ENCODE measurements at places on chromosomes 2 and 18. TPM values are rescaled to one million over a fixed set of nuclear protein-coding genes. Genes with fewer than 3 reads are reported as not detected.

DNA sequence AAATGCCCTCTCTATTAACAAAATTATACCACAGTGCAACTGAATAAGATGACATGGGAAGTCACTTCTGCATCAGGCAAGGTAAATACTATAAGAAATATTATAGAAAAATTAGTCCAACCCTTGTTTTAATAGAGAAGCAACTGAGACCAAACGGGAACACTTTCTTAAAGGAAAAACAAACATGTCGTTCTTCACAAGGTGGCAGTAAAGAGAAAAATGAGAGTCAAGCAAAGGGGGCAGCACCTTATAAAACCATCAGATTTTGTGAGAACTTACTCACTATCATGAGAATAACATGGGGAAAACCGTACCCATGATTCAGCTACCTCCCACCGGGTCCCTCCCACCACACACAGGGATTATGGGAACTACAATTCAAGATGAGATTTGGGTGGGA, 481.7 kb upstream of the CRIM1 start:
- H3K27me3 ChIP-seq, result no peaks in the 10 kb centered on the region
- no peaks in the 10 kb centered on the region for H3K36me3 ChIP-seq
- DNase-seq, result no peak
- H3K4me3 ChIP-seq, result no peak overlapping the region
- no peaks in the 10 kb centered on the region for H3K4me1 ChIP-seq
- H3K27ac ChIP-seq, result no peak overlapping the region

DNA sequence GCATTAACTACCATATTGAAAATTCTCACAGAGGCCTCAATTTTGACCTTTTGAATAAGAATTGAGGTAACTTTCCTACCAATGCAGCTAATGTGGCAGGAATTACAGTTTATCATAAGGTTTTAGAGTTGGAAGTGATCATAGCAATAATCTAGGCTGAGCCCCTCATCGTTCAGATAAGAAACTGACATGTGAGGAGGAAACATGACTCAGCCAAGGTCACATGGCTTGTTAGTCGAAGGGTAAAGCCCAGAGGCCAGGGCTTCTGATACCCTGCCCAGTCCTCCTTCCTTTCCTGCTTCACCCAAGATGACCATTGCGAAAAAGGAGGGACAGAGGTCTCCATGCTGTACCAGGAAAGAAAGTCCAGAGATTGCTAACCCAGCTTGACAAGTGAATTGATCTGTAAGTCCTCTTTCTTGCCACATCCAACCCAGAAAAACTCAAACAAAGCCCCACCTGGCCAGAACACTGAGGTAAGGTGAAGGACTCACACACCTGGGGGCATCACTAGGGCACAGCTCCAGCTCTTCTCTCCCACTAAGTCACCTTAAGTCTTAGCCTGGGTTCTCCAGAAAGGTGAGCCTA, 174.8 kb downstream of the EN1 start:
- H3K27ac ChIP-seq, result no peak overlapping the region
- no peak overlapping the region for H3K4me3 ChIP-seq
- no peaks in the 10 kb centered on the region for H3K27me3 ChIP-seq
- no peak for DNase-seq

GRCh38 chr2:120764492-120764891, 28.8 kb downstream of the GLI2 start:
- H3K4me1 ChIP-seq, result no peaks in the 10 kb centered on the region
- H3K27ac ChIP-seq, result no peak overlapping the region
- no peak overlapping the region for H3K4me3 ChIP-seq
- no peaks in the 10 kb centered on the region for H3K27me3 ChIP-seq
- DNase-seq, result peak; percentile 44

DNA sequence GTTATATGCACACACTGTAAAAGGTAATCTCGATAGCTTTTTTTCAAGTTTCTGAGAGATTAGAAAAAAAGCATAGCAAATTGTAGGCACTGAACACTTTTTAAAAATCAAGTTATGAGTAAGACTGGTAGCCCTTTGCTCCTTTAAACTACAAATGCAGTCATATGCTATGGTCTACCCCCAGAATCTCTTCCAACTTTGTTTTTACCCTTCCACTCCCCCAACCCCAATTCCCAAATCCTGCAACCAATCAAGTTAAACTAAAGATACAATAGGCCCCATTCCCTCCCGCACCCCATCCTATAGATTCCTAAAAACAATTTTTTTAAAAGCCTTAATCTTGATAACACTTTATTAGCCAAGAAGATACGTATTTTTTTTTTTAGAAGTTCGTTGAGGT, 752 bp upstream of the BAZ2B start:
- no peak overlapping the region for H3K27ac ChIP-seq
- DNase-seq, result no peak
- H3K4me1 ChIP-seq, result peaks cover 2% of the 10 kb centered on the region
- H3K36me3 ChIP-seq, result no peaks in the 10 kb centered on the region
- peak overlapping the region; percentile 55 for H3K4me3 ChIP-seq

GRCh38 chr2:102061962-102062795, 70.4 kb downstream of the IL1R2 start:
- H3K36me3 ChIP-seq, result no peaks in the 10 kb centered on the region
- H3K27ac ChIP-seq, result no peak overlapping the region
- no peaks in the 10 kb centered on the region for H3K27me3 ChIP-seq
- peaks cover 2% of the 10 kb centered on the region for H3K4me1 ChIP-seq
- H3K4me3 ChIP-seq, result no peak overlapping the region

GRCh38 chr18:312415-312814, 44.6 kb upstream of the THOC1 start:
- no peak overlapping the region for H3K4me3 ChIP-seq
- no peaks in the 10 kb centered on the region for H3K36me3 ChIP-seq
- no peak for DNase-seq
- H3K27me3 ChIP-seq, result no peaks in the 10 kb centered on the region
- no peak overlapping the region for H3K27ac ChIP-seq

- no peak overlapping the region for H3K4me3 ChIP-seq
- no peaks in the 10 kb centered on the region for H3K4me1 ChIP-seq
- H3K27me3 ChIP-seq, result no peaks in the 10 kb centered on the region
These were observed 47.8 kb downstream of the ZNF804A start for GRCh38 chr2:184646177-184646576.

DNA sequence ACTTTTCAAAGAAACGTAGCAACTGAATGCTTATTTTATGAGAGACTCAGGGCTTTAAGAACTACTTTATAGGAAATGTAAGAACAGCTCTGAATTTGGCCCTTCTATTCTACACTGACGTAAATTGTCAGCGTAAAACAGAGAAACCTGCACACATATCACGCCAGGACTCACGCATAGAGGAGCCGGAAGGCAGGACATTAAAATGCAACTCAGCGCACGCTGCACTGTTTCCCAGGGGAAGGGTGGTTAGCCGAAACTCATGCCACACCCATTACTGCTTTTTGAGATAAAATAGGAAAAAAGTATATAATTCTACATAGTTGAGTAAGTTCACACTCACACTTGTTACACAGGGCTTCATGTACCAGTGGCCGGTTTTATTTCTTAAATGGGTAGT, 7.4 kb downstream of the TUBB6 start:
- peaks cover 7% of the 10 kb centered on the region for H3K4me1 ChIP-seq
- no peak for DNase-seq
- H3K27ac ChIP-seq, result peak overlapping the region; percentile 22

DNA sequence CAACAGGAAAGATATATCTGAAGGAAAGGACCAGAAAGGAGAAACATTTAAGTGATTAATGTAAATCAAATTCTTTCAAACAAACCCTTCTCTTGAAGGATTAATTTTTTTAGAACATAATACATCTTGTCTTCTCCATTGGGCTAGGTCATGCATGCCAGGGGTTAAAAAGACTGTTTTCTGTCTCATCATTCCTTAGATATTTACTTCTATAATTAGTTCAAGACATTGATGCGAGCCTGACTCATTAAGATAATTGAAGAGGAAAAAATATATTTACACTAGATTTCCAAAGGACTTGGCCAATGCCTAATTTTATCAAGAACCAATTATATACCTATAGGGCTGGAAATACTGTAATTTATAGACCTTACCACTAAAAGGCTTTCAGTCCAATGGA, 166.6 kb upstream of the SETBP1 start:
- no peaks in the 10 kb centered on the region for H3K36me3 ChIP-seq
- H3K27ac ChIP-seq, result no peak overlapping the region
- H3K4me1 ChIP-seq, result no peaks in the 10 kb centered on the region
- no peak for DNase-seq
- H3K4me3 ChIP-seq, result no peak overlapping the region

GRCh38 chr2:168312036-168312822, 64.8 kb upstream of the STK39 start:
- H3K27me3 ChIP-seq, result no peaks in the 10 kb centered on the region
- no peak overlapping the region for H3K27ac ChIP-seq
- no peaks in the 10 kb centered on the region for H3K36me3 ChIP-seq
- no peak overlapping the region for H3K4me3 ChIP-seq
- DNase-seq, result no peak

GRCh38 chr2:111219734-111220505, 99.2 kb downstream of the BCL2L11 start:
- H3K27ac ChIP-seq, result no peak overlapping the region
- H3K27me3 ChIP-seq, result no peaks in the 10 kb centered on the region
- H3K4me3 ChIP-seq, result no peak overlapping the region
- H3K4me1 ChIP-seq, result no peaks in the 10 kb centered on the region

GRCh38 chr18:9613550-9614400, 584 bp downstream of the PPP4R1 start:
- H3K36me3 ChIP-seq, result no peaks in the 10 kb centered on the region
- H3K4me1 ChIP-seq, result peaks cover 13% of the 10 kb centered on the region
- H3K27ac ChIP-seq, result peak overlapping the region; percentile 79
- peak; percentile 74 for DNase-seq

DNA sequence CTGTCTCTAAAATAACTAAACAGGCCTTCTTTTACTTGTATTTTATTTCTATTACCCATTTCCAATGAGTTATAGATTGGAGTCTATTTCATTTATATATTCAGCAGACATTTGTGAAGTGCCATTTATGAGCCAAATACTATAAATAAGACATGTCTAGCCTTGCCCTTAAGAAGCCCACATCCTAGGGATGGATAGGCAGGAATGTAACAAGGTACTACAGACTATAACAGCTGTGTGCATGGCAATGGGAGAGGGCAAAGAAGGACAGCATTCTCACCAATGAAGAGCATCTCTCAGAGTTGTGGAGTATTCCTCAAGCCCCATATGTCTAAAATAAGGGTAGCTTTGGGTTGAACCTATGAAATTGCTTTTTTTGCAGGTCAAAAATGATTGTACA, 161.9 kb upstream of the RASGRP3 start:
- peaks cover 4% of the 10 kb centered on the region for H3K36me3 ChIP-seq
- H3K27ac ChIP-seq, result no peak overlapping the region
- no peak overlapping the region for H3K4me3 ChIP-seq
- H3K27me3 ChIP-seq, result no peaks in the 10 kb centered on the region

KIF5C gene
- 2.3 TPM for total RNA-seq

ASTL gene
- 0.62 TPM for total RNA-seq

MBP gene
- total RNA-seq, result 43.8 TPM

NPAS2 gene
- total RNA-seq, result 35.9 TPM

NYAP2 gene
- 1.7 TPM for total RNA-seq

UNC80 gene
- not detected for total RNA-seq

EFEMP1 gene
- total RNA-seq, result 989 TPM

NFATC1 gene
- 39.2 TPM for total RNA-seq

All from aorta (tissue), 5 donors.